ENCODE measurements at places on chromosomes 16 and 17.

DNA sequence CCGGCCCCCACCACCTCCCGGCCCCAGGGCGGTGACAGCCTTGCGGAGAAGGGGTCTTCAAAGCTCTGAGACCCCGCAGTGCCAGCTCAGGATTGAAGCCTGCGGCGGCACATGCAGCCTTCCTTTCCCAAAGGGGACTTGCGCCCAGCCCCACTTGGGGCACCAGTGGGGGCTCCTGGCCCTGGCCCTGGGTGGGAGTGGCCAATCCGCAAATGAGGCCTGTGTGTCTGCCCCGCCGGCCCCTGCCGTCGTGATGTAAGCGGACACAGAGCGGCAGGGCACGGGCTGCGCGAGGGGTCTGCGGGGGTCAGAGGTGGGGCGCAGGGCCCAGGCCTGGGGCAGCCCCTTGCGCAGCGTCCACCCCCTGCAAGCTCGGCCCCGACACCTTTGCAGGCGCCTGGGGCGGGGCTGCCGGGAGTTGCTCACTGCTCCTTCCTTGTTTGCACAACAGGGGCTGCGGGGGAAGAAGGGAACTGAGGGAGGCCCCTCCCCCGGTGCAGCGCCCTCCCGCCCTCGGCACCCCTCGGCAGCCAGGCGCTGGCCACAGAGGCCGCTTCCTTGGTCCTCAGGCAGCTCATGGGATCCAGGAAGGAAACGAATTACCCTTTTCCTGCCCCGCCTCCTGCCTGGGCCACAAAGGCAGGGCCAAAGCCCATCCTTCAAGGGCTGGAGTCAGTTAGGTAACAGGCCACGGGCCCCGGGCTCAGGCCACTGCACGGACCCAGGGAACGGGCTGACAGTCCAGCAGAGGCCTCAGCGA lies 2.9 kb downstream of the SLC16A3 start:
- DNase-seq: no peak

DNA sequence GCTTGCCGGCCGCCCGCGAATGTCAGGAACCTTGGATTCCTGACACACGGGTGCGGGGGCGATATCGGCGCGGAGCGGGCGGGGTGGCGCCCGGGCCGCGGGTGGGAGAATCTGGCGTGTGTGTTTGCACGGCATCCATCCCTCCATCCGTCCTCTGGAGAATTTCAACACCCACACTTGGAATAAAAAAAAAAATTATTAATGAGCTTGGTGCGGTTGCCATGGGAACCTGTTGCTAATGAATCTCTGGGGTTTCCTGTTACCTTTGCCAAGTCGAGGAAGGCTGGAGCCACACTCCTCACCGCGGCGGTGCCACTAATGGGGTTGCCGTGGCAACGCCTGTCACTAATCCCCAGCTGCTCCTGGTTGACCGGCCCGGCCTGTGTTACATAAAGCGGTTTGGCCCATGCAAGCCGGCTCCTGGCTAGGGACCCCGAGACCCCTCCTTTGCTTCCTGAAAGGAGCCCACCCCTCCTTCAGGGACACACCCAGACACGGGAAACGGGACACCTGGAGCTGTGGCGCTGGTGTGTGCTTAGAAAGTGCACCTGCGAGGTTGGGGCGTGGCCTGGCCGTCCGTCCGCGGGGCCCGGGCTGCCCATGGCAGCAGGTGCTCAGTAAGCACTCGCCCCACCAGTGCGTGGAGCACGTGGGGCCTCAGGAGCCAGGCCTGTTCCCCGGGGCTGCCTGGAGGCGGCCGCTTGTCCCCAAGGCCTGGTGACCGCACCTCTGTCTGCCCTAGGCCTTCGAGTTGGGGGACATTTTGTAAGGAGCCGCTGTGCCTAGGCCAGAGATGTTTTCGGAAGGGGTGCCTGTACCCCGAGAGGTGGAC lies 14.6 kb downstream of the CACNA1H start:
- no peak for DNase-seq

DNA sequence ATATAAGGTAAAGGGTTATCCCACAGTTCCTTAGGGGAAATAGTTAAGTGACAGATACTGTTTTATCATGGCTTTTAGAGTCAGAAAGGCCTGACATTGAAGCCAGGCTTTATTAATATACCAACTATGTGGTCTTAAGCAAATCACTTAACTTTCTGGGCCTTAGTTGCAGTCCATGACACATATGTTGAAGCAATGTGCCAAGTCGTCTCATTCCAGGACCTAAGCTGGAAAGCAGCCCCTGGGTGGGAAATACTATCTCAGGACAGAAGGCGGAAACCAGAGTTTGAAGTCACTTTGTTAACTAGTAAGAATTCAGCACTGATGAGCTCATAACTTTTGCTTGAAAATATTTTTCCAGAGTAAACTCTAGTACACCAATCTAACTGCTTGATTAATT lies 80.0 kb downstream of the USP32 start:
- DNase-seq: peak; percentile 29

GRCh38 chr16:24490866-24491265 lies 48.5 kb upstream of the RBBP6 start:
- DNase-seq: no peak

DNA sequence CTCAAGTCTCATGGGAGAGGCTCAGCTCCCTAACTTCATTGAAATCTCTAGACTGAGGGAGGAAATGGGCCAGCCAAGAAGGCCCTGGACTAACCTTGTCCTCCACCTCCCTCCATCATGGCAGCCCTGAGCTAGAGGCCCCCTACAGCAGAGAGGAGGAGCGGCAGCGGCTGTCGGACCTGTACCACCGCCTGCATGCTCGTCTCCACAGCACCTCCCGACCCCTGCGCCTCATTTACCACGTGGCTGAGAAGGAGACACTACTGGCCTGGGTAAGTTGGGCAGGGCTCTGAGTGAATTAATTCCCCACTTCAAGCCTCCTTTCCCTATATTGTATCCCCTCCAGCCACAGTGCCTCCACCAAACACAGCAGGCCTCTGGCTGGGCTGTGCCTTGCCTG lies 3.8 kb upstream of the SYCE1L start:
- no peak for DNase-seq

GRCh38 chr17:39461926-39462569 lies 762 bp downstream of the CDK12 start:
- DNase-seq: peak; percentile 39

GRCh38 chr17:59470624-59471297 lies 94.6 kb upstream of the DHX40 start:
- no peak for DNase-seq

GRCh38 chr16:26212599-26212998 lies 520.8 kb downstream of the HS3ST4 start:
- no peak for DNase-seq

DNA sequence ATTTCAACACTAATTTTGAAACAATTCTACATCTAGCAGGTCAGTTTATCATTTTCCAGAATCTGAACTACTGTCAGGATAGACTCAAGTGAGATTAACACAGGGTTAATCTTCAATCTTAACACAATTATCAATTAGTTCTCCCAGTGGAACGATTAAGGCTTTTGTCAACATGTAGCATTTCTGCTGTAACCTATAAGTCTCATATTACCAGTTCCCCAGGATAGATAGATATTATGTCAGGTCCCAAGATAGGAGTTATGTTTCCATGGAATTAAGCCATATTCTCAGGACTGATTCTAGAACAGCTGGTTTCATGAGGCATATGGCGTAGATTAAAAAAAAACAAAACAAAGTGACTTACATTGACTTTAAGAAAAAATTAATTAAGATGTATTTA lies 4.4 kb upstream of the FBF1 start:
- DNase-seq: no peak

DNA sequence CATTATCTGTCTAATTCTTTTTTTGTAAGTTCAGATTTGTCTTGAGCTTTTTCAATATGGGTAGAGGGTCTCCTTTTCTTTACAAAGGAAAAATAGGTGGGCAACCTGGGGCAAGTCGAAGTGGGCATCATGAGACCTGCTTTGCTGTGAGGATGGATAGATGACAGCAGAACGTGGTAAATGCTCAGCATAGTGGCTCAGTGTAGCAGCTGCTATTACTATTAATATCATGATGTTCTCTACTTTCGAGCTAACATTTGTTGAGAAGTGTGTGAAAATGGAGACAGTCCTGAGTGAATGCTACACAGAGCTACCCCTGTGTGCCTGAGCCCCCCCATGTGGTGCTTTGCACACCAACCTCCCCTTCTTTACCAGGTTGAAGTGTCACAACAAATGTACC lies 39.0 kb upstream of the LGALS9 start:
- DNase-seq: no peak

DNA sequence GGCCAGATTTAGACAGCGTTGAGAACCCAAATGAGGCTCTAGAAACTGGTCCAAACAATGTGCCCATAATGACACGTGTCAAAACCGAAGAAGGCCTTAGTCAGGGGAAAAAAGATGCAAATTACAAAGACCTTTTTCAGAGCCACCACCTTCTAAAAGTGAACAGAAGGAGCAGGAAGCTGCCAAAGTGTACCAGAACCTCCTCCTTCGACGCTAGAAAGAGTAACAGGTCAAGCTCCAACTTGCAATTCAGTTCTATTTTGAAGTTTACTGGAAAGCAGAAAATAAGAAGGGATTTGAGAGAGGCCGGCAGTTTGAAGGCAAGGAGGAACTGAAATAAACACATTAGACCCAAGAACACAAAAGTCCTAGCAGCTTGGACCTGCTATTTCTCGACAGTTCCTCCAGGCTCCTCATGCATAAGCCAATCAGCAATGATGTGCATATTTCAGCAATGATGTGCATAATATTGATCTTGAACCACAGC lies 61.8 kb downstream of the XYLT1 start:
- no peak for DNase-seq

GRCh38 chr16:28098959-28099945 lies 35.7 kb upstream of the GSG1L start:
- DNase-seq: no peak

- DNase-seq: no peak
These were observed 138.2 kb downstream of the CYLD start for GRCh38 chr16:50879873-50880695.

GRCh38 chr16:77931058-77931457 lies 91.3 kb upstream of the CLEC3A start:
- no peak for DNase-seq

DNA sequence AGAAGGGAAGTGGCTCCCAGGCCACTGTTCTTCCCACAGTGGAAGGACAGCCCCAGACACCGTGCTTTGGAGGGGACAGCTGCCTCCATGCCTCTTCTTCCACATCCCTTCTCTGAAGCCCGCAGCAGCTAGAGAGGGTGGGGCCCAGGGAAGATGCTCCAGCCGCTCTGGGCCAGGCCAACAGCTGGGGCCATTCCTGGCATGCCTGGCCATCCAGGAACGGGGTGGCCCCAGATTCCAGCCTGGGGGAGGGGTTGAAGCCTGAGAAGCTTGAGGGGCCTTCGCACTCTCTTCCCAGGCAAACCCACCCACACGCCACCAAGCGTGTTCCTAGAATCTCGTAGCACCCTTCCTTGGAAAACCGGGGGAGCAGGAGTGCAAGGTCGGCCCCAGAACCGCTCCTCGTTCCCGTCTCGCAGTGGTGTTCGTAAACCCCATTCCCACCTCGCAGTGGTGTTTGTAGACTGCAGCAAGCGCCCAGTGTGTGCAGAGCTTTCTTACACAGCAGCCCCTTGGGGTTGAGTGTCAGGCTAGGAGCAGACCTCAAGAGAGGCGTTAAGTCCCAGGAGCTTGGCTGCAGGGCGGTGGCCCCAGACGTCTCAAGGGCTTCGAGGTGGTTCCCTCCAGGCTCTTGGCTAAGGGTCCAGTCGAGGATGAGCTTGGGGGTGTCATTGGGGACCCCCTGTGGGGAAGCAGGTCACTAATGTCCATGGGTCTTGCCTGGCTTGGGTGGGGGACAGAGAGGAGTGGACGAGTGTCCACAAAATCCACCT lies 2.7 kb downstream of the CDH15 start:
- no peak for DNase-seq

- DNase-seq: no peak
These were observed 7.7 kb downstream of the MSL1 start for GRCh38 chr17:40129498-40129897.

DNA sequence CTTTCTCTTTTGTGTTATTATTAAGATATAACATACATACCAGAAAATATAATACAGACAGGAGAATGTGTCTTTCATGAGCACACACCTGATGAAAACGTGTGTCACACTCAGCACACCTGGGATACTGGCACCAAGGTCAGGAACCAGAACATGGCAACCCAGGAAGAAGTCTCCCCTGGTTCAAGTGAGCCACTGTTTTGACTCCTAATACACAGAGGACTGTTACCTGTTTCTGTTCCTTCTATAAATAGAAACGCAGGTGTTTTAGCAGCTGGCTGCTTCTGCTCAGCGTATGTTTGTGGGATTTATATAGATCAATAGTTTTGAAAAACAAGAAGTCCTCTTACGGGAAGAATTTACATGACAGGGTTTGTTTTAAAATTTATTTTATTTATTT lies 3.5 kb downstream of the SEC14L1 start:
- DNase-seq: no peak

- DNase-seq: no peak
These were observed 53.2 kb downstream of the NQO1 start for GRCh38 chr16:69672998-69673713.

DNA sequence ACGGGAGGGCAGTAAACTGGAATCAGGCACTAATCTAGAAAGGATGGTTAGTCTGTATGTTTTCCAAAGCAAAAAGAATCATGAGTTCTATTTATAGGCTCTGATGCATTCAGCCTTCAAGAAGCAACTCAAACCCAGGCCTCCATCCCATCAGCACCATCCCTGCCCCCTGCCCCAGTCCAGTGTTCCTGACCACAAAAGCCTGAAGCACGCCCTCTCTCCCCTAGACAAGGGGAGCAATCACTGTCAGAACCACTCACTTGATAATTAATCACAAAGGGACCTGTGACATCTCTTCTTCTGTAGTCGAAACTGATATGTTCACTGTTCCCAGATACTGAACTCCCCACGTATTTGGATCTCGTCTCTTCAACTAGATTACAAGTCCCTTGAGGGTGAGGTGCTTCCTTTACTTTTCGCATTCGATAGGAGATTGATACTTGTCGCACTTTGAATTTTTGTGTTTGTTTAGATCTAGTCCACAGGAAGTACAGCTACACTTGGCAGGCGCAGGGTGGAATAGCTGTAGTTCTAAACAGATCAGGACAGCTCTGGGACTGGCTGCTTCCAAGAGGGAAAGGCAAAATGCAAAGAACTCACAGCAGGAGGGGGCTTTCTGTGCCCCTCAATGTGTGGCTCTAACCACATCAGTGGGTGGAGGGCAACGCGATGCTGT lies 36.4 kb upstream of the CCDC182 start:
- no peak for DNase-seq

DNA sequence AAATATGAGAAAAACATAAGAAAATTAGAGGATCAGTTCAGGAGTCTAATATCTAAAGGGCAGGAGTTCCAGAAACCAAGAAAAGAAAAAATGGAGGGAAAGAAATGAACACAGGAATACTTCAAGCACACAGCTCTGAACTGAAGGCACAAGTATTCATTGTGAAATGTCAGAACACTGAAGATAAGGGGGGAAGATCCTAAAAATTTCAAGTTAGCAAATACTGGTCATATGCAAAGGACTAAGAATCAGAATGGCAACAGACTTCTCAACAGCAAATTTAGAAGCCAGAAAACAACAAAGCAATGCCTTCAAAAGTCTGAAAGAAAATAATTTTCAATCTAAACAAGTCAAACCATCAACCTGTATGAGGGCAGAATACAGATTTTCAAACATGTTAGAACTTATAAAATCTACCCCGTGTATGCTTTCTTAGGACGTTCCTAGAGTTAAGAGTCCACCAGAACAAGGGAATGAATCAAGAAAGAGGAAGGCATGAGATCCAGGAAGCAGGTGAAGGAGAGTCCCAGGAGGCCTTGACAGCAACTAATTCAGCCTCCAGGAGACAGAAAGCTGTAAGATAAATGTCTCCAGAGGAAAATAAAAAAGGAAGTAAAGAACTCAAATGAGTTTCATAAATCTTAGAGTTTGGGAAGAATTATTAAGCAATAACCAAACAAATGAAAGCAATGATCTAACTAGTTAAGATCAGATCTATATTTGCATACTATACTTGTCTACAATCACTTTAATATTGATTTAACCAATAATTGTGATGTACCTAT lies 2.8 kb downstream of the BRD7 start:
- DNase-seq: no peak
